ENCODE measurements at places on chromosomes 16 and 17.
A peak's percentile ranks its signal among the peaks of the same experiment; 100 is the strongest.

DNA sequence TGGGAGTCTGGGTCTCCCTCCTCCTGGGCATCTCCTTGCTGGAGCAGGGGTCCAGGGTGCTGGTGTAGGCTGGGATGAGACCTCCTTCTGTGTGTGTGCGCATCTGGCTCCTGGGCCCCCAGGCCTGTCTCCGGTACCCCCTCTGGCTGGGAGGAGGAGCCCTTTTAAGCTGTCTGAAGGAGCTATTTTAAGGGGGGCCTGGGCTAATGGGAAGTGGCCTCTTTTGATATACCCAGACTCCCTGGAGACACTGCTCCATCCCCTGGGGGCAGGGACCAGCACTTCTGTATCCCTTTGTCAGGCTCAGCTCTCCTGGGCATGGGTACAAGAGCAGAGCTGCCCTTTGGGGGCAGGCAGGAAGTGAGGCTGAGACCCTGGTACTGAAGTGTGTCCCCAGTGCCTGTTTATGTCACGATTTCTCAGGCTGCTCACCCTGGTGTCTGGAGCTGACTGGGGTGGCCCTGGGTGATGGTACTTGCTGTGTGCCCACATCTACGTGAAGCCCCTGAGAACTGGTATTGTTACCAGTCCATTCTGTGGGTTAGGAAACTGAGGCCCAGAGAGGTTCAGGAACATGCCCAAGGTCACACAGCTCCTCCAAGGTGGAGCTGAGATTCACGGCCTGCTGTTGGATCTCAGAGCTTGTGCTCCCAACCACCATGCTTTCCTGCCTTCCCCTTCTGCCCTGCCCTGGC, 6.5 kb downstream of the ADCY7 start:
- DNase-seq: no peak

GRCh38 chr17:36818134-36818825, 119.0 kb upstream of the LHX1 start:
- DNase-seq: peak; percentile 45

GRCh38 chr17:69870091-69870530, 204.9 kb upstream of the KCNJ16 start:
- DNase-seq: no peak

DNA sequence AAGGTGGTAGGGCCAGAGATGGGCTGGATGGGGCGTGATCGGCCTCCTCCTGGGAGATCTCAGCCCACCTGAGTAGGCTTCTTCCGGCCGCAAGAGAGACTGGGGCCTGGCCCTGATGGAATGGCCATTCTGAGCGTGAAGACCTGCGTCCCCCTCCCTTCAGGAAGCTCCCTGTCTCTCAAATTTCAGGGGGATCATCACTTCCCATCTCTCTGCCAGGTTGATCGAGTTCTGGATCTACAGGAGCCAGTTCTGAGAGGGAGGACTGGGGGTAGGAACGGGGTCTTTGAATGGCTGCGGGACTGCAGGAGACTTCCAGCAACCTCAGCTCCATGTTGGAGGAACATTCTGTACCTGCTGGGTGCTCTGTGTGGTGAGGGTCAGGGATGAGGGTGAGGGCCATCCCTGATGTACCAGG, 9.3 kb upstream of the GSDMA start:
- DNase-seq: no peak

- peak; percentile 83 for DNase-seq
Measured at GRCh38 chr17:65467156-65467555, 94.3 kb downstream of the AXIN2 start.

DNA sequence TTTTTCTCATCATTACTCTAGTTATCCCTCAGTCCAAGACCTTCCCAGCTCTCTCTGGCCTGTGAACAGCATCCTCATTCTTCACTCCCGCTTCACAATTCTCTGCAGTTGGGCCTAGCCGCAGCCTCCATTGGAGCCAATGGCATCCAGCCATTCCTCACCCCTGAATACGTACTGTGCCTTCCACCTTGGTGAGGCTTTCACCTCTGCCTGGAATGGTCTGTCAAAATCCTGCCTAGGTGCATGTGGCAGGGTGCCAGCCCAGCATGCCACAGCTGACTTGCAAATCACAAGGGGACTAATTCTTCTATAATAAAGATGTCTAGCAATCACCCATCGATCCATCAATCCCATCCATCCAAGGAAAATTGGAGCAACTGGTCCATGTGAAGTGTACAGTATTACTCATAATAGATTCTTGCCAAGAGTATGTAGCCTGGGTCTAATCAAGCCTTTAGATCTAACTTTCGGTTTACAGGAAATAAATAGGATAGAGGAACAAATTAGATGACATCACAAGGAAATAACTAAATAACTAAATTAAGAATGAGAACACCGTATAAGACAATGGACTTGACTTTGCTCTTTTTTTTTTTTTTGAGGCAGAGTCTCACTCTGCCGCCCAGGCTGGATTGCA, 5.1 kb upstream of the CX3CL1 start:
- no peak for DNase-seq

- DNase-seq: no peak
Measured at GRCh38 chr17:19013806-19014627, 9.5 kb upstream of the FAM83G start.

DNA sequence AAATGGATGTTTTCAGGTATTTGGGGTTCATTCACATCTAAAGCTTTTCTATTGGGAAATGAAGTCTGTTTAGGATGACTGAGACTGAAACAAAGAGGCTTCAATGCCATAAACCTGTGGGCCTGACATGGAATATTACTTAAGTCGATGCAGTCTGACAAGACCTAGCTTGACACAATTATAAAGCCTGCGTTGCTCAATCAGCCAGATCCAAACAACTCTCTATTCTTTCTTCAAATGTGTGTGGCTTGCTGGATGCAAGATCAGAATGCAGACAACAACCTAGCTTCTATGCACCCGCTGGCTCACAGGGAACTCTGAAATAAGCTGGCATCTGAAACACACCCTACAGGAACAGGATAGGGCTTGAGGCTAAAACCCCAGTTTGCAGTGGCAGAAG, 40.0 kb downstream of the RFFL start:
- no peak for DNase-seq

GRCh38 chr16:11677451-11677951, 9.2 kb downstream of the SNN start:
- DNase-seq: no peak

GRCh38 chr16:12976496-12976895, 75.1 kb downstream of the SHISA9 start:
- DNase-seq: no peak

DNA sequence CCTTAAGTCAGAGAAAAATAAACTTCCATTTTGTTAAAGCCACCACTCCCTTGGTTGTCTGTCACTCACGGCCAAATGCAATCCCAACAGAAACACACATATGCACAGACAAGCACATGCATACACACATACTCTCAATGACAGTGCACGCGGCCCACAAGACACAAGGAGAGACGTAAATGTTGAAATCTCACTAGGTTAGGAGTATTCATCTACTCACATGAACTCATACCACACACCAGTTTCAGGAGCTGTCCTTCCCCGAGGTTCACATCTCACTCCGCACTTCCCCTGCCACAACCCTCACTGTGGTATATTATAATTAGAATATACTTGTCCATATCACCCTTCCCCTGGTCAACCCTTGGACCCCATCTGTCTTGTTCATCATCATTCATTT, 30.5 kb upstream of the CRYBA1 start:
- no peak for DNase-seq

GRCh38 chr16:55482056-55482455, 3.1 kb downstream of the MMP2 start:
- no peak for DNase-seq

DNA sequence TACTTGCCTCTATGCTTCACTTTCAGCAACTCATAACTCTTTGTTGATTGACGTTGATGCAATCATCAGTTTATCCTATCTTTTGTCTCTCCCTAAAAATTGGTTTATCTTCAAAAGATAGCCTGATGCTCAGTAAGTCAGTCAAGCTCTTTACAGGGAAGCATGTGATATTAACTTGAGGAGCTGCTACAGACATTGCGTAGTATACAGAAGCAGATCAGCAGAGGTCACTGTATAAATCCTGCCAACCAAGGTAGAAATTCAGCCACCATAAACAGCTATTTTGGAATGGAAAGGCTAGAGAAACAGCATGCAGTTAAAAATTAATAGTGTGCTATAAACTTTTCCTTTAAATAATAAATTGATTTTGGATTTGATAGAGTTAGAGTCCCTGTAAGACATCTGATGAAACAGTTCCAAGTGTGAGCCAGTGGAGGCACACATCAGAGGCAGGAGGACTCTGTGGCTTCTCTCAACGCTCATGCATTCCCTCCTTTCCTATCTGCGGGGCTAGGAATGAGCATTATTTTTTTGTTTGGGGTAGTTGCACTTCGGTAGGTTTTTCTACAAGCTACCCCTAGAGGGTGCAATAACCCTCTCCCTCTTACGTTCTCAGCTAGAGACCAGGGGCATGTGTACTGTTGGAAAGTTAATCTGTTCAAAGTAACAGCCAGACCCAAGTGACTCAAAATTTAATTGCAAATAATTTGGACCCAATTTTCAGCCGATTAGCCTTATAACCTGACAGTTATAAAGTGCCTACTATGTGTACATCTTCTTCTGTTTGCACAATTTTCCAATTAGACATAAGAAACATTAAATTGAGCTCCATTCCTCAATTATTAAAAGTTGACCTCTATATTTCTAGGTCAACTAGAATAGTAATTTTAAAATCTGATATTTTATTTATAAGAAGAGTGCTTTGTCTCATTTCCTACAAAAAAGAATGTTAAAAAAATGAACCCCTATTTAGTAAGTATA, 647.7 kb upstream of the SOX9 start:
- no peak for DNase-seq

- peak; percentile 9 for DNase-seq
Measured at GRCh38 chr16:50474138-50474537, 74.1 kb upstream of the NKD1 start.

GRCh38 chr16:68480084-68480995, 32.0 kb upstream of the SMPD3 start:
- DNase-seq: no peak

DNA sequence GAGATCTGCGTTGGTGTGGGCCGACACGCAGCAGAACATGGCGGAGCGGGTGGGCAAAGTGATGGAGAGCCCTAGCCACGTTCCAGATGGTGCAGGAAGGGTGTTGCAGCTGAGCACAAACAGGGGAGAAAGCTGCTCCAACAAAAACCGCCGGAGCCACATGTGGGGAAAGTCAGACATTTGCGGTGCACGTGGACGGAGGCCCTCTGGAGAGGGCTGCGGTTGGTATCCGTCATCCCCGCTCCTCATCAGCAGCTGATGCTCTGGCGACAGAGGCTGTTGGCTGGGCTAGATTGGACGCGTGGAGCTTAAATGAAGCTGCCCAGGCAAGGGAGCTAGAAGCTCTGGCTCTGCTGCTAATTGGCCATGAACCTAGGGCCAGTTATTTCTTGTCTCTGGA, 43.5 kb upstream of the ADCY9 start:
- no peak for DNase-seq

DNA sequence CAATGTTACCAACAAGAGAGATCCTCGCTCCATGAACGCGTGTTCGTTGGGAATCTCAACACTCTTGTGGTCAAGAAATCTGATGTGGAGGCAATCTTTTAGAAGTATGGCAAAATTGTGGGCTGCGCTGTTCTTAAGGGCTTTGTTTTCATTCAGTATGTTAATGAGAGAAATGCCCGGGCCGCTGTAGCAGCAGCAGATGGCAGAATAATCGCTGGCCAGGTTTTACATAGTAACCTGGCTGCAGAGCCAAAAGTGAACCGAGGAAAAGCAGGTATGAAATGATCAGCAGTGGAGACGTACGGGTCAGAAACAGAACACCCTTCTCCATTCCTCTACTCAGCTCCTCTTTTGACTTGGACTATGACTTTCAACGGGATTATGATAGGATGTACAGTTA, 13.3 kb downstream of the SOCS1 start:
- no peak for DNase-seq

GRCh38 chr17:75913537-75914210, 9.0 kb upstream of the MRPL38 start:
- no peak for DNase-seq

DNA sequence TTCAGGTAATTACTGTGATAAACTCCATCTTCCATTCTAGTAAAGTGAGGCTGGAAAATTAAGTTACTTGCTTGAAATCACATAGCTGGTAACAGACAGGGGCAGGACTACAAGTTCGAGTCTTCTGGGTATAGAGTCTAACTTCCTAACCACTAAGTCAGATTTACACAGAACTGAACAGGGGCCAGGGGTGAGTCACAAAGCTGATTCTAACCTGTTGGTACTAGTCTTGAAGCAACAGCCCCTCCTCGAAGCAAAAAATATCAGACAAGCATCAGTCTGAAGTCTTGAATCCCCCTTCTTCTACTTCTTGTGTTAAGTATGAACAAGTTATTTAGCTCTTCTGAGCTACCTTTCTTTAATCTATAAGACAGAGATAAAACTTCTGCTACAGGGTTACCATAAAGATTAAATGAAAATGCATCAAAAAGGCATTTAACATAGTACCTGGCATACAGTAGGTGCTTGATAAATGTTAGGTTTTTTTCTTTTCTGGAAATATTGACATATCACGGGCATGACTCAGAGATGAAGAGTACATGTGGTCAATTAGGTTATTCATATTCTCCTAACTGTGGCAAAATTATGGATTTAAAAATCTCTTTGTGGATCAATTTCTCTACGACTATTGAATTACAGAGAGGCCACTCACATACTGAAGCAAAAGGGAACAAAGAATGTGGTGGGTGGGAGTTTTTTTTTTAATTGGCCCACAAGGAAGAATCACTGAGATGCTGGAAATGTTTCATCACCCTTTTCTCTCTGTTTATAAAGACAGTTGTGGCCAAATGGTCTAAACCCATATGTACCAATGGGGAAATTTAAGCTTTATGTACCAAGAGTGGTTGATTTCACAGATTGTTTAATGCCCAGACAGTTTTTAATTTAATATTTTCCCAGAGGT, 266.9 kb upstream of the DYNLRB2 start:
- DNase-seq: no peak

GRCh38 chr17:77449908-77450741, 309.4 kb downstream of the SEC14L1 start:
- no peak for DNase-seq

DNA sequence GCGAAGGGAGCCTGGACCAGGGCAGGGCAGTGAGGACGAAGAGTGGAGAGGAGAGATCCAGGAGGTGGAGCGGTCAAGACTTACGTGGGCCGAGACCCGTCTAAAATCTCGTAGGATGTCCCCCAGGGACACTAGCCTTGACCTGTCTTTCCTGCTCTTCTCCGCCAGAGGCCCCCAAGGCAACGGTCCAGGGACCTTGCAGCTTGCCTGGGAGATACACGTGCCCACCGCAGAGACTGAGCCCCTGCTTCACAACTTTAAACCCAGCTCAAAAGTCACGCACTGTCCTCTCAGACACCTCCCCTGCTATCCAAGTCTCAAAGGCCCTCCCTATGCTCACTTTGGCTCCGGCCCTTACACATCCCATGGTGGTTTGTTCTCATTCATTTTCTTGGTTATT, 9.4 kb downstream of the TIGD7 start:
- DNase-seq: no peak

DNA sequence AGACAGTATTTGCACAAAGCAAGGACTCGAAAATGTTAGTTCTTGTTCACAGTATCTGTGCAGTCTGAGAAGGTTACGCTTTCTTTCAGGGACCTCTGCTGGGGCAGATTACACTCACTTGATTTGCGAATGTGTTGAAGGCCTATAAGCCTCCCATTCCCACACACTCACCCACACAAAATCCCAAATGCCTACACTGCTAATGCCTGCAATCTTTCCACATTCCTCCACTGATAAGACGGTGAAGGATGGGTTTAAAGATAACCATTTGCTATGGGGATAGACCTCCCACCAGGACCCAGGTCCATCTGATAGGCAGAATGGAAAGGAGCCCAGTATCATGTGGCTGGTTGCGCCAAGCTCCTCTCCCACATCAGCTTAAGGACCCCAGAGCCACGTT, 394.9 kb upstream of the SALL1 start:
- DNase-seq: no peak
